ENCODE measurements at places on chromosomes 12 and 14.

GRCh38 chr14:21978184-21978998, 304.8 kb upstream of the OR4E1 start:
- DNase-seq = no peak

GRCh38 chr12:57477710-57478681, 1.7 kb downstream of the ARHGAP9 start:
- no peak for DNase-seq

DNA sequence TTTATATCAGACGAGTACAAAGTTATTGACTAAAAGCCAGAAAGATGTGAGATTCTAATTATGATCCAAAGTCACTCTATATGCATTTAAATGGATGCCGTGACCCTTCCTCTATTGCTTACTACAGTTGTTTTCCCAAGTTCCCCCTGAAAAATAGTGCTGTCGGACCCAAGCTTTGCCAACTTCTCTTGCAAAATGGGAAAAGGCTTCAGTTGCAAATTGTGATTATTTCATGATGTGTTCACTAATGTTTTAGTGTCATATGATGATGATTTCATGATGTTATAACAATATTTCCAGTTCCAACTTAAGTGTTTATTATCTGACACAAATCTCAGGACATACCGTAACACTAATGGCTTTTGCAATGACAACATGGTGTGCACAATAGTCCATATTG, 534.6 kb upstream of the ATP2B1 start:
- no peak for DNase-seq

DNA sequence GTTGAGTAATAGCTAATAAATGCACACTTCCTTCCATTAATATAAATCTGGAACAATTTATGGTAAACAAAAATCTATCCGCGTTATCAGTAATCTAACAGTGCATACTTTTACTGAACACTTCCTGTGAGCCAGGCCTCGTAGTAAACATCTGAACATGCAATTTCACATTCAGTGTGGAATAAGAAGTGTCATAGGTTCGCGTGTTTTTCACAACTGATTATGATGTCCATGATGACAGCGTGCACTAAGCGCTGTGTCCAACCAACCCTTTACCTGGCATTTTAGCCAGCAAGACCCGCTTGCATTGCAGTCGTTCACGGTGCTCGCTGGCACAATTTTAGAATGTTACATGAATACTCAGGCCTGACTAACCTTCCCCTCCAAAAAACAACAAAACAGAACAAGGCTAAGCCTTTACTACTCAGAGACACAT, 2.1 kb downstream of the PNMA1 start:
- DNase-seq = no peak

GRCh38 chr12:53221203-53222080, 10.6 kb downstream of the RARG start:
- DNase-seq = no peak

DNA sequence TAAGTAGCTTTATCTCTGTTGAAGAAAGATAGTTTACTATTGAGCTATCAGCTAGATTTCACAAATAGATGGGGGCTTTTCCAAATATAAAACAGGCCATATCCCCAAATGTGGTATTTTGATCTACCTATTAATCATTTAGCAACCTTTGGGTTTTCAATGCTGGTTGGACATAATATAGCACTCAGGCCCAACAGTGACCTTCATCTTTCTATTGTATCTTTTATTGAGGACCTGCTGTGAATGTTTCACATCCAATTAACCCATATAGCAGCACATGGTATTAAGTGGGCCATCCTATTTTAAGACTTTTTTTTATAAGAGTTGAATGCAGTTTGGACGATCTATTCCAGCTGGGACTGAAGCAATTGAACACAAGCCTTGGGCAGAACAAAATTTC, 10.0 kb upstream of the NR1H4 start:
- no peak for DNase-seq

DNA sequence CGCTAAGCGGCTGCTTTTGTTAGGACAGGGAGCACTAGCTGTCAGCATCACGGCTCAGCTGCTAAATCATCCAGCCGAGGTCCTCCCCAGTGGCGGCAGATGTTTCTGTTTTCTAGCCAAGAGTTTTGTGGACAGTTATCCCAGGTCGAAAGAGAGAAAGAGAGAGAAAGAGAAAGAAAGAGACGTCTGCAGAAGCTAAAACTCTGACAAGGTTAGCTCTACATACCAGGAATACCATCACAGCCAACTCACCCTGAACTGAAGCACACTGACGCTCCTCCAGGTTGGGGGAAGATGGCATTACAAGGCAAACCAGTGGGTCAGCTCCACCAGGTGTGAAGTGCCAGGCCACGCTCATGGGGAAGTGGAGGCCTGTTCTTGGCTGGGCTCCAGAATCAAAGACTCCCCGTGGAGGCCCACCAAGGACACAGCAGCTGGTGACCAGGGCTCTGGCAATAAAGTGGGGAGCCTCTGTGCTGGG, 64.9 kb upstream of the DICER1 start:
- DNase-seq = no peak

DNA sequence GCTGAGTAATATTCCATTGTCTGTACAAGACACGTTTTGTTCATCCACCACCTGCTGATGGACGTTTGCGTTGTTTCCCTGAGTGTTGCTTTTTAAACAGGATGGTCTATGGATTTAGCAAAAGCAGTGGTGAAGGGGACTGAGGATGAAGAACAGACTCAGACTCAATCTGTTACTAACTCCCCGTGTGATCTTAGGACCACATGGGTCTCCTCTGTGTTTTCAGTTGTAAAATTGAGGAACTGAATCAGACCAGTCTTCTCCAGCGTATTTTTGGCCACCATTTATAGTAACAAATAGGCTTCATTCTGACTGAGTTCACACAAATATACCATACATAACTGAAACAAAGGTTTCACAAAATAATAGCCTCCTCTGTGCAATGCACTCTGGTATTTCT, 85.6 kb downstream of the FOXN3 start:
- DNase-seq = no peak

GRCh38 chr12:39011166-39011565, 105.8 kb upstream of the CPNE8 start:
- DNase-seq = no peak

DNA sequence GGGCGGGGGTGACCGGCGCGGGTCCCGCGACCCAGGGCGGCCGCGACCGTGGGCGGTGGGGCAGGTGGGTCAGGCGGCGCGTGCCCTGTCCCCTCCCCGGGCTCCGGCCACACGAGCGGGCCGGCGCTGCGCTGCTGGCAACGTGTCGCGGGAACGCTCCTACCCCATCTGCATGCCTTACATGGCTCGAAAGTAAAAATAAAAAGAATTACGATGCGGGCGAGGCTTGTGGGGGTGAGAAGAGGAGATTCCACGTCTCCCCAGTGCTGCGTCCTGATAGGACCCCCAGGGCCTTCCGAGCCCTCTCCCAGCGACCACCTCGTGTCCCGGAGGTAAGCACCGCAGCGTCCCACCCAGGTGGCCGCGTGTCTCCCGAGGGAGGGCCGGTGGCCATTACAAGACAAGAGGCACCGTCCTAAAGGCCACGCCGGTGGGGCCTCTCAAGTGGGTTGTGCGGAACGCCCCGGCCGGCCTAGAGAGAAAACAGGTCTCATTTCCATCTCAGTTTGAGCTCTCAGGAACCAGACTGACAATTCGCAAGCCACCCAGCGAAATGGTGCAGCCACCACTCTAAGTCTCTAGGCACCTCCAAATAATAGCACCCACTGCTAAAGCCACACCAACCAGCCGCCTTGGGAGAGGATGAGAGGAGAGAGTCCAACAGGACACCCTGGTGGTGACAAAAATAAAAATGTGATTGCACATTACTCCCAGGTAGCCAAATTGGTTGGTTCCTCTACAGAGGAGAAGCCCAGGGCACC, 612 bp upstream of the FOXN3 start:
- peak; percentile 62 for DNase-seq

DNA sequence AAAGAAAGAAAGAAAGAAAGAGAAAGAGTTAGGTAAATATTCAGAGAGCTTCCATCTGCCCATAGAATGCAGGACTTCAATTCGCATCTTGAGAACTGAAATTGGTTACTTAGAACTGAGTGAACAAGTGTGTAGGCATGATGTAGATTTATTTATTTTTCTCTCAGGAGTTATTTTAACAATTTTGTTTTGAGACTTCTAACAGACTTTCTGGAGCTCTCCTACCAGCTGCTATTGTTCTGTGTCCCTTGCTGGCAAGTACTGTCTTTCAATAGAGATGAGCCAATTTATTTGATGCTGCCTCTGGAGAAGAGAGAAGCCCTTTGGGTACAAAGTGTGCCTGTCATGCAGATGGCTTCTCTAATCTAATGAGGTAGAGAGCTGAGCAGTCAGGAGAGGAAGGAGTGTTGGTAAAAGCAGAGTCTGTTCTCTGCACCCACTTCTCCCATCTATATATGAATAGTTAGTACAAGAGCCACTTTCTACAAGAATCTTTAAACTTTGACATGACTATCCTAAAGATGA, 67.0 kb downstream of the SYT1 start:
- no peak for DNase-seq

DNA sequence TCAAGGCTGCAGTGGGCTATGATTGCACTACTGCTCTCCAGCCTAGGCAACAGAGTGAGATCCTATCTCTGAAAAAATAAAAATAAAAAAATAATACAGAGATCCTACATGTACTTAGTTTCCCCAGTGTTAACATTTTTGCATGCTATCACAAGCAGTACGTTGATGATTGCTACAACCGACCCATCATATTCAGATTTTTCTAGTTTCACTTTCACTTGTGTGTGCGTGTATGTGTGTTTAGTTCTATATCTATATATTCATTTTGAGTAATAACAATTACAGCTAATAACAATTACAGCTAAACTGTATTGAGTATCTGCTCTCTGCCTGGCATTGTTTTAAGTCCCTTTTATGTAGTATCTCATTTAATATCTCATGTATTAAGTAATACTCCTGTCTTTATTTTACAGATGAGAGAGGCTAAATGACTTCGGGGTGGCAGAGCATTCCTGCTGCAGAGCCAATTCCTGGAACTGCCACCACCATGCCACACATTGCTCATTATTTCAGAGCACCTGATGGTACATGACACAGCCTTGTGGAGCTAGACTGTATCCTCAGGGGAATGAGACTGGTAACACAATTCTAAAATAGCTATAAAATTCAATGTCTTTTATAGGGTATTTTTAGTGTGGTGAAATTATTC, 153.1 kb downstream of the BCAT1 start:
- no peak for DNase-seq

GRCh38 chr12:110702081-110702480, 13.2 kb upstream of the HVCN1 start:
- DNase-seq = no peak

GRCh38 chr14:22226381-22226780, 362.6 kb downstream of the DAD1 start:
- no peak for DNase-seq

DNA sequence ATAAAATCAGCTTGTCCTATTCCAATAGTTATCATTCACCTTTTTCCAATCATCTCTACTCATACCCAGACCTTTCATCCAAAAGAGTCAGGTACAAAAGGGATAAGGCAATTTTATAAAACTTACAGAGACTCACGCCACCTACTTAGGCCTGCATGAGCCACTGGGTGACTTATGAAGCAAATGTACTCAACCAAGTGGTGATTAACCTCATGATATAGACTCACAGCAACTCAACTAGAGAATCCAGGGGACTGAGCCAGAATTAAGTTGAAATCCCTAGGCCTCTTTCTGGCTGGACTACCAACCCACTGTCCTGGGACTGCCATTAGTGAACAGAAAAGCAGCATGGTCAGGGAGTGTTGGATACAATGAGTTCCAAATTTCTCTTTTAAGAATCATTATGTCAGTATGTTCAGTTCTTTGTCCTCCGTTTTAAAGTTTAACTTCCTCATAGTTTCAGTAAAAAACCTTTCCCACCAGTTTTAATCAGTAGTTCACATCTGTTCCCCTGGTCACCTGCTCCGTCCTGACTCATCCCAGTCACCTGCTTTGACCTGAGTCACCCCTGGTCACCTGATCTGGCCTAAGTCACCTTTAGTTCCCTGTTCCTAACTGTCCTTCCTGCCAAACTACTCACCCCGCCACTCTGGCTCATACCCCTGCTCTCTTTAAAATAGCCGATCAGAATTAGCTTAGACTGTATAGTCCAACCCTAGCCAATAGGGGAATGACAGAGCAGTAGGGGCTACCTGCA, 36.8 kb downstream of the SPTSSA start:
- no peak for DNase-seq

- no peak for DNase-seq
Observed at GRCh38 chr14:76022991-76023390, 37.4 kb downstream of the IFT43 start.

DNA sequence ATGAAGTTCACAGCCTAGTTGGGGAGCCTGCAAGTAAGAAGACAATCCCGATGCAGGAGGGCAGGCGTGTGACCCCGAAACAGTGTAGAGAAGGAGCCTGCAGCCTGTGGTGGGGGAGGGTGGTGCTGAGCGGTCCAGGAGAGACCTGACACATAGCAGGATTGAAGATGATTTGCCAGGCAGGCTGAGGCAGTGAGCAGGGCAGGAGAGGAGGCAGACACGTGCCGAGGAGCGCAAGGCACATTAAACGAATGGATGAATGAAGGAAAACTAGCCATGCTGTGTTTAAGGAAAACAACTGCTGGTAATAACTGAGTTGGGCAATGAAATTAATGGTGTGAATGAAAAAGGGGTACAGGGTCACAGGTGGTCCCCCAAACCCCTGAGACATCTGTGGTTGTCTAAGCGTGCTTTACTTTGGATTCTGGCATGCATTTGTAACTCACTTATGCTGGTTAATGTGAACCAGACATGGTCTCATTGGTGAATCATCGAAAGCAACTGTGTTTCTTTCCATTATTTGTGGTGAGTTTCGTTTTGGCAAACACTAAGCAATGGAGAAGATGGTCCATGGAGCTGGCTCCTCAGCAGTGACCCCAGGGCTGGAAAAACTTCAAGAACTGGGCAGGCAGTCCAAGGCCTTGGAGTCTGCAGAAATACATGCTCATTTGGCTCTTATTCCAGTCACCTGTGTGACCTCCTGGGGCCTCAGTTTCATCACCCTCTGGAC, 96.9 kb upstream of the EVL start:
- DNase-seq = no peak

DNA sequence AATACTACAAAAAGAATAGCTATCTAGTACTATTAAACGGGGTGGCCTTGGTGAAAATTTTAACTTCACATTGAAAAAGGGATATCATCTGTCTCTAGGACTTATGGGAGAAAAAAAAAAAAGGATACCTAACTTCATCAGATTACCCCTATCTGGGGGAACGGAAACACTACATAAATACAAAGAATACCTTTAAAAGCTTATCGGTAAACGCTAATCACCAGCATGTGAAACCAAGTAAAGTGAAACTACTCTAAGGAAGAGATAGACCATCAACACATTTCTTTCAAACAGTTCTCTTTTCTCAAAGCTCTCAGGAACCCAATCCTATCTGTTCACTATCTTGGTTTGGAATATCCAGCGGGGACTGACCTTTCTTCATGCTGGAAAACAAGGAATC, 3.5 kb downstream of the KICS2 start:
- no peak for DNase-seq

DNA sequence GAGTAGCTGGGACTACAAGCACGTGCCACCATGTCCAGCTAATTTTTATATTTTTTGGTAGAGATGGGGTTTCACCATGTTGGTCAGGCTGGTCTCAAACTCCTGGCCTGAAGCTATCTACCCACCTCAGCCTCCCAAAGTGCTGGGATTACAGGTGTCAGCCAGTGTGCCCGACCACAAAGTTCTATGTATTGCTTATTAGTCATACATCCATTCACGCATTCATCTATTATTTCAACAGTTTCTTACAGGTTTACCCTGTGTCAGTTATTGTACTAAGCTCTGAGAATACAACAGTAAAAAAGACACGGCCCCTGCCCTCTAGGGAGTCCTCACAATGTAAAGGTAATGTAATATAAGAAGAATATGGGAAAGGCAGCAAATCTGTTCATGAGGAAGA, 188.9 kb upstream of the BTG1 start:
- DNase-seq = no peak

GRCh38 chr14:79638672-79639266, 572.5 kb downstream of the DIO2 start:
- no peak for DNase-seq

All from esophagus squamous epithelium (tissue), 5 donors.